ENCODE measurements at places on chromosomes 7 and 10.

- DNase-seq, result no peak
These were observed 41.9 kb upstream of the MBL2 start for GRCh38 chr10:52814506-52814905.

GRCh38 chr10:71735709-71736569 lies 16.4 kb upstream of the C10orf105 start:
- no peak for DNase-seq

DNA sequence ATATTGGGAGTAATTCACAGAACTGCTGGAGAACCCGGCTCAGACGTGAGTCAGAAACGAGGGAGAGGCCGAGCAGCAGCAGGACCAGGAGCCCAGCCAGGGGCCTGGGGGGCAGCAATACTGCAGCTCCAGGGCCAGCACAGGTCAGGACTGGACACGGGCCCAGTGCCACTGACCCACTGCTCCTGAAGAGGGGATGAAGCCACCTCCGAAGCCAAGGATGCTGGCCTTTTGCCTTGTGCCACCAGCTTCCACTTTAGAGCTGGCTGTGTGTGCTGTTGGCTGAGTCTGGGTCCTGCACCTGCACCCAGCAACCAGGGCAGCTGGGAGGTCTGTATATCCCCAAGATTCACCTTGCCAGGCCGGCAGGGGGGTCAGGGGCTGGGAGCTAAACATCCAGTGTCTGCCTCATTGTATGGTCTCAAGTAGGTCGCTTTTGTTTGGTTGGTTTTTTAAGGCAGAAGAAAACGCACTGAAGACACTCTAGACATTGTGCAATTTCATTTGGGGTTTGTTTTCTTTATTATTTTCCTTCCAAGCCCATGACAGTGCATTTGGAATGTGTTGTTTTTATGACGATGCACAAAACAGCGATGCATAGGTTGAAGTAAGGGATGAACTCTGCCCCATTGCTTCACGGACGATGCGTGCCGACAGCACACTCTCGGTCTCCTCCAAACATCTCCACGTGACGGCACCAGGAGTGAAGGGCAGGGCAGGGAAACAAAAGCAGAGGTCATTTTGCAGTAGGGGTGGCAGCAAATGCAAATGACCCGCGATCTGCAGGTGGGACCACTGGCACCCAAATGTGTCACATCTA lies 27.7 kb upstream of the INSIG1 start:
- no peak for DNase-seq

GRCh38 chr7:52325237-52325636 lies 710.2 kb upstream of the POM121L12 start:
- no peak for DNase-seq

- peak; percentile 23 for DNase-seq
These were observed 7.0 kb downstream of the AIMP2 start for GRCh38 chr7:6015917-6016652.

- DNase-seq, result no peak
These were observed 93.0 kb downstream of the EBF3 start for GRCh38 chr10:129870961-129871621.

DNA sequence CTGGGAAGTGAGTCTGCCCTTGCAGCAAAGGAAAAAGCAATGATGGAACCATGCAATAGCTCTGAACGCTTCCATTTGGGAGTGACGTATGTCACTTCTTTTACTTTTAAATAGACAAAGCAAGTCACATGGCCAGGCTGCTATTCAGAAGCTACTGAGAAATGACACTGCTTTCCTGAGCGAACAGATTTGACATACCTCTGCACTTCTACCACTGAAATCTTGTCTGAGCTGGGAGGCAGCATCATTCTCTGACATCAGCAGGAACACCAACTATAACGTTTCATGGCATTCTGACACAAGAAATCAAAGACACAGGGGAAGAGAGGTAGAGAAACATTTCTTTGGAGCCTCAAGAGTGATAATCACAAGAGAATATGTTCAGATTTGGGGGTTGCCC lies 271.1 kb downstream of the SNX13 start:
- no peak for DNase-seq

DNA sequence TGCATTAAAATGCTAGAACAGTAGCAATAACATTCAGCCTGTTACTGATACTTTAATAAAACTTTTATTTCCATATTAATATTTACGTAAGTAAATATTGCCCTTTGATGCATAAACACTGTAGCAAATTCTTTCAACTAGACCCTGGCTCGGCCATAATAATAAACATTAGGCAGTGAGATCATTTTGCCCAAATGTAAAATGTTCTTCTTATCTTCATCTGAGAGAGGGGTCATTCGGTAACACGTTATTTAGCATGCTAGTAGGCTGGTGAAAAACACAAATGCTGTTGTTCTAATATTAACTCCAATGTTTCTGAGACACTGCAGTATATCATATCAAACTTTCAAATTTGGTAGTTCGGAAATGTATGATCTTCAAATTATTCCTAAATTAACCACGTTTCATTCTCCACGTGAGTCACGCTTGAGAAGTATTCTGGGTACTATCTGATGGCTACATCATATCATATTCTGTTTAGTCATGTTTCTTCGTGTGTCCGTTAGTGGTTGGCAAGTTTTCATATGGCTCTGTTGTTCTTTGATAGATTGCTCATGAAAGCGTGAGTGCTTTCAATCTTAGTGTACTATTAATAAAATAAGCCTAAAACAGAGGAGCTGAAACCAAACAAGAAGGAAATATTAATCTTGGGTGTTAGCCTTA lies 145.8 kb downstream of the NSUN6 start:
- no peak for DNase-seq

DNA sequence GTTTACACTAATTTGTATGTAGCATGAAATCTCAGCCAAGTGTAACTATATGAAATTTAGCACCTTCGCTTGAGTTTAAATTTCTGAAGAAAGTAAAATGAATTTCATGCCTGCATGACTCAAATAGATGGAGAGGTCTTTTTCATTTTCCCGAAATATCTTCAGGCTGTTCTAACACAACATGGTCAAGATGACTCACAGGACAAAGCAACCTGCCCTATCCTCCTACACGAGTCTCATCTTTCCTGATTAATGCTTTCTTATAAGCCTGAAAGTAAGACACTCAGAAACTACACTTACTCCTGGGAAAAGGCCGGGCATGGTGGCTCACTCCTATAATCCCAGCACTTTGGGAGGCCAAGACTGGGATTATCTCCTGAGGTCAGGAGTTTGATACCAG lies 41.2 kb downstream of the CH25H start:
- peak; percentile 71 for DNase-seq
